ENCODE measurements at places on chromosomes 7 and 10. TPM values are rescaled to one million over a fixed set of nuclear protein-coding genes. Genes with fewer than 3 reads are reported as not detected.

DNA sequence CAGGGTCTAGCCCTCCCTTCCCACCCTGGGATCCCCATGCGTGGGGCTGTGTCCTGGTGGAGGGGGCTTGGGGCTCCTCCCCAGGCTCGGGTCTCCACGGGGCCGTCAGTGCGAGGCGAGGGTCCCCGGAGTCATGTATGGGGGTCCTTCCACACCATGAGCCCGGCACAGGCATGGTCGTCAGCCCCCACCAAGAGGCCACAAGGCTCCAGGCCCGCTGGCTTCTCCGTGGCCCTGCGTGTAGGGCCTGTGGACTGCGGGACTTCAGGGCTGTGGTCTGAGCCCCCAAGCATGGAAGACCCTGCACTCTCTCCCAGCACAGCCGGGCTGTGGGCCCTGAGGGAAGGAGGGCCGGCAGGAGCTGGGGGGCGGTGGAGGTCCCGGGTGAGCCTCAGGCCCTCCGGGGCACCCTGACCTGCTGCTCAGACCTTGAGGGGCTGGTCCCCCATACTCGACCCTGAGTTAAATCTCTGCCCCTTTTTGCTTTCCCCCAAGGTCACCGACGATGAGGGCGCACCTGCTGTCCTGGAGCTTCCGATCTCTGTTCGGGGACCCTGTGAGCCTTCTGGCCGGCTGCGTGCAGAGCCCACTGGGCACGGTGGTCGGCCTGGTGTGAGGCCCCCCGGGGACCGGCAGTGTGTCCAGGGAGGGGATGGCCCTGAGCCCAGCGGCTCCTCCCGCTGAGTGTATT is 19.7 kb downstream of the PWWP2B start:
- no peak for DNase-seq

DNA sequence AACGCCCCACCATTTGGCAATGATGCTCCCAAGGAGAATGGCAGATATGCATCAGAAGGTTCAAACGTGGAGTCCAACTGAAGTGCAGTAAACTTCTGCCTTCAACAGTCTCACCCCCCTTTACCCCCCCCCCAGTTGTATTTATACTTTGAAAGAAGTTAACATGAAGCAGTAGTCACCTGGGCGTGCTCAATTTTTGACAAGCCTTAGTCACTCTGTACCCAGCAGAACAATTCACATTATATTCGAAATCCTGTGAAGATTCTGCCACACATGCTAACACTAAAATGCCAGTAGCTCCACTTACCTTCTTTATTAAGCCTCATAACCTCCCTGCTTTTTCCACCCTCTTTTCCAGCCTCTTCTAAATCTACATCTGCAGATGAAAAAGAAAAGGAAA is 894 bp downstream of the ATXN7L1 start:
- no peak for DNase-seq

DNA sequence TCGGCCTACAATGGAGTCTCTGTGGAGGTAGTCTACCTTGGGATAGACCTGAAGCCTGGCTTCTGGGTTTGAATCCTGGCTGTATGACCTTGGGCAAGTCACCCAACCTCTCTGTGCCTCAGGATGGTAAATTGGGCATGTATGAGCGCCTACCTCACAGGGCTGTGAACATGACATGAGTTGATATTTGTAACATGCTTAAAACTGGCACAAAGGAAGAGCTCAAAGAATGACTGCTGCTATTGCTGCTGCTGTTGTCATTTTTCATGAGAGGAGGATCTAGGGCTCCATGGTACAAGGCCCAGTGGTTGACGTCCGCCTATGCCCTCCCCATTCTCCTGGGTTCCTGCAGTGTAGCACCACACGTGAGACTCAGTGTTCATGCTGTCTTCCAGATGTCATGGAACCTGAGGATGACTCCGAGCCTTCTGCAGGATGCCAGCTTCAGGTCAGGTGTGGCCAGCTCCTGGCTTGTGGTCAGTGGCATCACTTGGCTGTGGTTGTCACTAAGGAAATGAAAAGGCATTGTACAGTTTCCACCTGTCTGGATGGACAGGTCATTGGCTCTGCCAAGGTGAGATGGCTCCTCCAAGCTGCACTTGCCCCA is 95.0 kb downstream of the WDFY4 start:
- DNase-seq = no peak

GRCh38 chr7:155351120-155351870 is 53.6 kb downstream of the INSIG1 start:
- DNase-seq = peak; percentile 9

- DNase-seq = no peak
Measured at GRCh38 chr7:39615350-39615975, 7.9 kb upstream of the RALA start.

DNA sequence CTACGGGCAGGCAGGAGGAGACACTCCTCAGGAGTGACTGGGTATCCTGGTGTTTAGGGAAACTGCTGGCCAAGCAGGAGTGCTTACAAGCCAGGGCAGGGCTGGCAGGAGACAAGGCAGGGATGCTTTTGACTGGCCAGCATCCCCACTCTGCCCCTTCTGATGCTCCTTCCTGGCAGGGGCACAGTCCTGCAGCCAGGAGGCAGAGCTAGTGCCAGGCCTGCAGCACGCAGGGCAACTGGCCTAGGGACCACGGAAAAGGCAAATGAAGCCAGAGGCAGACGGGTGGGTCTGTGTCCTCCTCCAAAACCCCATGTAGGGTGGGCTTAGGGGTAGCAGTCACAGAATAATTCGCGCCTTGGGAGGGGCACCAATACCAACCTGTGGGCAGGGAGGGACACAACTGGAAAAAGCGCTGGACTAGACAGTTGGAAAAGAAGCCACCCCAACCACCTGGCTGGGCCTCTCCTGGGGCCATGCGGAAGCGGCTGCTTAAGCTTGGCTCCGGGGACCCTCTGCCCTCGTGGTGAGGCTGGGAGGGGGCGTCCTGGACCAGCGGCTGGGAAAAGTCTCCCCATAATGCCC is 4.8 kb downstream of the IMPDH1 start:
- no peak for DNase-seq

The IFIT3 gene
- 10.6 TPM for polyA plus RNA-seq

GRCh38 chr7:98703916-98704315 is 86.8 kb downstream of the NPTX2 start:
- DNase-seq = no peak

GRCh38 chr7:64544010-64544409 is 18.9 kb downstream of the ZNF680 start:
- no peak for DNase-seq

DNA sequence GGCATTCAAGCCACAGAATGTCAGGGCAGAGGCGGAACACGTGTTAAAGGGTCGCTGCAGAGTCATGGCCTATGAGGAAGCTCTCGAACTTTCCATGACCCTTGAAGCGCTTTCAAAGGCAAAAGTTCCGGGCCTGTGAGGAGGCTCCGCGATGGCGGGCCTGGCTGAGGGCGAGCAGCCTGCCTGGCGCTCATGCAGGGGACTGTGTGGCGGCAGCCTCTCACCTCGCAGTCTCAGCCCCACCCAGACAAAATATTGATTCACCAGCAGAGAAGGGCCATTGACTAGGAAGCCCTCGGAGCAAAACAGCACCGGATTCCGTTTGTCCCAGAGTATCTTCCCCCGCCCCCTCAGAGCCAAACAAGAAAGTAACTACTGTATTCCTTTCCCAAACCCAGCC is 12.8 kb upstream of the CNNM1 start:
- peak; percentile 34 for DNase-seq

The TWIST1 gene
- 5.2 TPM for polyA plus RNA-seq

- DNase-seq = peak; percentile 62
Measured at GRCh38 chr10:71753091-71753959, 20.0 kb downstream of the VSIR start.

DNA sequence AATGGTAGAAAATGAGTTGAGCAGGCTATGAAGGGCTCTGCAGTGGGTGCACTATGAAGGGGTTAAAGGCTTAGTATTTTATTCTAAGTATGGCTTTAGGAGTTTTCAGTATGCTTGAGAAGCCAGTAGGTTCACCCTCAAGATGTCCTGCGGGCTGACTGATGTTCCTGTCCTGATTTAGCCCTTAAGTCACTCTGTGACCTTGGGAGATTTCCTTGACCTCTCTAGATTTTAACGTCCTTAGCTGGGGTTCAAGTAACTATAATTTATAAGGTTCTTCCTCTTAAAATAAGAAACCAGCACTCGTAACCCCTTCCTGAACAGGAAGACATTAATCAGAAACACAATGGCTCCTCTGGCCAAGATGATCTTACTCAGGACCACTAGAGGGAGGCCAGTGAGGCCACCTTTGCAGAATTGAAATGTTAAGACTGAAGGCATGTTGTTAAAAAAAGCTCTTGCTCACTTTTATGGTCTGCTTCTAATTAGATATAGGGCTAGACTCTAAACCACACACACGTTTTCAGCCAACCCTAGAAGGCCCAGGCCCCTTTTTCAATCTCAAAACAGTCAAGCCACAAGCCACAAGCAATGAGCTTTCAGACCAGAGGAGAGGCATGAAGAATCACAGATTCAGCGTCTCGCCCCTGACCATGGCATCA is 41.9 kb downstream of the CDK1 start:
- DNase-seq = no peak

- DNase-seq = no peak
Measured at GRCh38 chr10:5615316-5615715, 51.1 kb downstream of the ASB13 start.

The CPXM2 gene
- polyA plus RNA-seq = 40.0 TPM

DNA sequence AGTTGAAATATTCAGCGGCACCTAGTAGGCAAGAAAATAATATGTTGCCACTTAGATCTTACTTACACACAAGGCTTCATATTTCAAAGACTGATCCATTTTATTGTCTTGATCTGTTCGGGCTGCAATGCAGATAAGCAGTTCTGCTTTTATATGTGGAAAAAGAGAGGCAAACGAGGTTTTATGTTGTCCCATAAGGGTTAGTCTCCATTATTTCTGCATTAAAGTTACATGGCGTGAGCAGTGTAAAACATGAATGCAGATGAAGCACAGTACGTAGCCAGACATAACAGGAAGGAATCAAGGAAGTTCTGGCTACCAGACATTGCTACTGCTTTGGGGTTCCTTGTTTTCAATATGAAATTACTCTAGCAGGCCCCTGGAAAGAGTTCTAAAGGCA is 224.8 kb downstream of the BBS9 start:
- no peak for DNase-seq

DNA sequence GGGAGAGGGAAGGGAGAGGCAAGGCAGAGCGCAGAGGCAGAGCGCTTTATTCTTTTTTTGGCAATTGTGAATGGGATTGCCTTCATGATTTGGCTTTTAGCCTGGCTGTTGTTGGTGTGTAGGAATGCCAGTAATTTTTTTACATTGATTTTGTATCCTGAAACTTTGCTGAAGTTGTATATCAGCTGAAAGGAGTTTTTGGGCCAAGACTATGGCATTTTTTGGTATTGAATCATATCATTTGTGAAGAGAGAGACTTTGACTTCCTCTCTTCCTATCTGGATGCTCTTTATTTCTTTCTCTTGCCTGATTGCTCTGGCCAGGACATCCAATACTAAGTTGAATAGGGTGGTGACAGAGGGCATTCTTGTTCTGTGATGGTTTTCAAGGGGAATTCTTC is 291.3 kb downstream of the REEP3 start:
- DNase-seq = no peak

DNA sequence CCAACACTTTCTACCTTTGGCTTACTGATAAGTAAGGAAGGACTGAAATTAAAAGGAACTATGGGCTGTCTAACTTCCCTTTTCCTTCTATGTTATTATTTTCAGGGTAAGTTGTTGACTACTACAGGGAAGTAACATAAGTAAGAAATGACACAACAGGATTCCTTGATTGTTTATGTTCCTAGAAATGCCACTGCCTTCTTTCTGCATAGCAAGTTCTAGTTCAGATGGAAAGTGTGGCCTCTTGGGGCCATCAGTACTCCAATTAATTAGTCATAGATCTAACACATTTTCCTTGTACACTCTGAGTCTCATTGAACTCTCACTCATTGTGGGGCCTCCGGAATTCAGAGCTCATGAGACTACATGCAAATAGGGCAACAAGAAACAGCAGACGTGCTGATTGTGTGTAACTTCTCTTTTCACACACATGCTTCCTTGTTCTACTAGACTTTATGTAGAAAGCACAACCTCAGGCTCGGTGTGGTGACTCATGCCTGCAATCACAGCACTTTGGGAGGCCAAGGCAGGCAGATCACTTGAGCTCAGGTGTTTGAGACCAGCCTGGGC is 35.3 kb upstream of the HIBADH start:
- DNase-seq = no peak

DNA sequence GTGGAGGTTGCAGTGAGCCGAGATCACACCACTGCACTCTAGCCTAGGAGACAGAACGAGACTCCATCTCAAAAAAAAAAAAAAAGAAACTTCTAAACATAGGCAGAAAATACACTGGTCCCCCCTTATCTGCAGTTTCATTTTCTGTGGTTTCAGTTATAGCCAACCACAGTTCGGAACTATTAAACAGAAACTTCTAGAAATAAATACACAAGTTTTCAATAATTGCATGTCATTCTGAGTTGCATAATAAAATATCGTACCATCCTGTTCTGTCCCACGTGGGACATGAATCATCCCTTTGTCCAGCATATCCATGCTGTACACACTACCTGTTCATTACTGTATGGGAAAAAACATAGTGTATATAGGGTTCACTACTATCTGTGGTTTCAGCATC is 8.0 kb downstream of the XRCC2 start:
- DNase-seq = no peak

GRCh38 chr7:10121631-10122030 is 852.0 kb upstream of the PHF14 start:
- no peak for DNase-seq

- DNase-seq = no peak
Measured at GRCh38 chr10:55491712-55492111, 690.7 kb upstream of the PCDH15 start.

DNA sequence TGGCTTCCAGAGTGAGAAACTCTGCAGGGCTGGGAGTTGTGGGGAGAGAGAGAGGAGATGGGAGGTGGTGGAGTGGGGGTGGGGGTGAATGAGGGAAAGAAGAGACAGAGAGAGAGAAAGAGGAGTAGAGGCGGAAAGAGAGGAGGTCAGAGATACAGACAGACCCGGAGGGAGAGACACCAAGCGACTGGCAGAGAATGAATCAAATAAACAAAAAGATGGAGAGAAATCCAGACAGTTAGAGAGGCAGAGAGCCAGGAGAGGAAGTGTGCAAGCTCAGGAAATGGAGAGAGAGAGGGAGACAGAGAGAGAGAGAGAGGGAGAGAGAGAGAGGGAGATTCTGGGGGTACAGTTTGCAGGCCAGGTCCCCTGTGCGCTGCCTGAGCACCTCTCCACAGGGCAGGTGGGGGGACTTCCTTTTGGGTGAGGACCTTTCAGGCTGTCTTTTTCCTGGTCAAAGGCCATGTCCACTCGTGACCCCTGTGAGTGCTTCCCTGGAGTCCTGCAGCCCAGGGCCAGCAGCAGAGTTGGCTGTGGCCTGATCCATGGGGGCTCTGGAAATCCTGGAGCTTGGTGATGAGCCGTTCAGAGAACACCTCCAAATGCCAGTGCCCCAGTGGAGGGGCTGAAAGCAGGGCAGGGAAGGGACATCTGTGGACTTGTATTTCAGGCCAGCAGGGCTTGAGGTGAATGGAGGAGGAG is 25.0 kb upstream of the PCBD1 start:
- no peak for DNase-seq

The HTRA1 gene
- 105 TPM for polyA plus RNA-seq

GRCh38 chr7:44289341-44290251 is 35.8 kb downstream of the CAMK2B start:
- no peak for DNase-seq

The MKX gene
- 1.1 TPM for polyA plus RNA-seq

GRCh38 chr7:150322833-150323681 is at the start of the genes ACTR3C and LRRC61:
Gene ACTR3C, minus strand, starts transcription at chr7:150323545. Its CDS starts 28,249 bp downstream, at chr7:150295296.
Gene LRRC61, plus strand, starts transcription at chr7:150323355. Its CDS starts 13,507 bp downstream, at chr7:150336862.
- peak; percentile 80 for DNase-seq

The EPC1 gene
- polyA plus RNA-seq = 34.8 TPM

- no peak for DNase-seq
Measured at GRCh38 chr7:41763626-41764025, 60.7 kb upstream of the INHBA start.

- DNase-seq = no peak
Measured at GRCh38 chr10:2011106-2011716, 273.9 kb upstream of the ADARB2 start.

- DNase-seq = no peak
Measured at GRCh38 chr7:1396195-1396594, 63.1 kb downstream of the MICALL2 start.
